ENCODE measurements at places on chromosomes 5 and 9.

DNA sequence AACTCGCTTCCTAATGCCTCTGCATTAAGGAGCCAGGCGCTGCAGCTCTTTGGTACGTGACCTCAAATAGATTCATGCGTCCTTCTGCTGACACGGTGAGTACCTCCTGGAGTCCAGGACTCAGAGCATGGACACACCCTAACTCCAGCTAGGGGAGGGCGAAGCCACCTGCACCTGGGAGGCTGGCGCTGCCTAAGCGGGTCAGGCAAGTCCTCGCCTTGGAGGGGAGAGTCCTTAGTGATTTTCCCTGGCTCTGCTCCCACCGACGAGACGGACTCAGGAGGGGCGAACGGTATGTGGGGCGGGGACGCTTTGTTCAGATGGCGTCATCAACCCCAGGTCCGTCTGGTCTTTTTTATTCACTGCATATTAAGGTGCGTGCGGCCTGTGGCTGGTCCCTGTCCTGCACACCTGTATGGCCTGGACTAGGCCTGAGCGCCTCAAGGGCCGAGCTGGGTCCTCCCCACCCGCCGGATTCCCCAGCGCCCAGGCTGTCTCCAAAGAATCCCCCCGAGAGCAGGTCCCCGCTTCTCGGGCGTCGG, 50.3 kb downstream of the NSUN2 start:
- H3K27ac ChIP-seq = no peak overlapping the region
- no peaks in the 10 kb centered on the region for H3K36me3 ChIP-seq
- H3K4me3 ChIP-seq = peak overlapping the region; percentile 72

DNA sequence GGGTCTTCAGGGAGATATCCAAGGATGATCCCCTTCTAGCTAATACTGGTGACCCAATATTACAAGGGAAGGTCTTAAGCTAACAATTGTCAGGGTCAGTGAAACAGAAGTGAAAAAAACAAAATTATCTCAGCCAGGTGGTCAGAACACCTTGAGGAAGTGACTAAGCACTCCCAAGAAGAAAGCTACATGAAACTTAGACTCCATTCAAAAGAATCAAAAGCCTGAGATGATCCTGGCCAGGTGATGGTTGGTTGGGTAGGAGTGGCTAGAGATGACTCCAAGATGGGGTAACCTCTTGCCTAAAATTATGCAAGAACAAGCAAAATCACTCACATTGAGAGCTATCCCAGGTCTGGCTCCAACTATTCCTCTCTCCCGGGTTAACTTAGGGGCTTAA, 5.4 kb downstream of the VCP start:
- H3K4me1 ChIP-seq = peaks cover 3% of the 10 kb centered on the region
- no peak overlapping the region for H3K27ac ChIP-seq
- no peaks in the 10 kb centered on the region for H3K27me3 ChIP-seq
- H3K36me3 ChIP-seq = peaks cover 52% of the 10 kb centered on the region

GRCh38 chr5:504326-505154, 19.7 kb downstream of the SLC9A3 start:
- no peak overlapping the region for H3K4me3 ChIP-seq
- peaks cover 11% of the 10 kb centered on the region for H3K27me3 ChIP-seq
- no peak overlapping the region for H3K27ac ChIP-seq

DNA sequence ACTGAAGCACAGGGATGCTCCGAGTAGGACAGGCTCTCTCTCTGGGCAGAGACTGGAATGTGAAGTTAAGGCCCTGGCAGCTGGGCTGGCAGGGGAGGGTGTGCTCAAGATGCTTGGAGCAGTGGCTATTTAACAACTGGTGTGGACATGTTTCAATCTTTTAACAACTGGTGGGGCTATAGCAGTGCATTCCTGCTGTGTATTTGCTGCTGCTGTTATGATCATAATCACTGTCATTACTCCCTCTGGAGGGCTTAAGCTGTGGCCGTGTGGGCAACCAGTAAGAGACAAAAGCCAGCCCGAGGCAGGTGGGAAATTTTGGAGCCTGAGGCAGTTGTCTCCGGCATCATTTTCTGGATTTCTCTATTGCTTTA, 33.3 kb upstream of the PTGS1 start:
- H3K27me3 ChIP-seq = peaks cover 2% of the 10 kb centered on the region
- no peak for DNase-seq
- H3K36me3 ChIP-seq = no peaks in the 10 kb centered on the region

DNA sequence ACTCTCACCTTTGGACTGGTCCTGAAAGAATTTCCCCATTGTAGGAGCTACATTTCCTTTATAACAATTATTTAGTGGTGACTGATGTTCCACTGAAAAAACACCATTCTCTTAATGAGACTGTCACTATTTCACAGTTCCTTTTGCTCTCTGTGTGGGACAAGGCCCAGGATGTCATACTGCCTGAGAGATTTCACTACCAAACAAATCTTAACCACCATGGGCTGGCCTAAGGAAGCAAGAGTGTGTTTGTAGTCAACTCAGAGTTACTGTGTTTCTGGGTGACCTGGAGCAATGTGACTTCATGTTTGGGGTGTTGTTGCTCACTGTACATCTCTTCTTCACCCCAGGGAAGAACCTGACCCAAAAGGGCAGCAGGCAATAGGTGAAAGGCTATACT, 50.1 kb upstream of the ZNF608 start:
- no peaks in the 10 kb centered on the region for H3K27me3 ChIP-seq
- DNase-seq = no peak
- peaks cover 3% of the 10 kb centered on the region for H3K4me1 ChIP-seq

All from neuronal stem cell (in vitro differentiated cells).